Neural progenitor cell (in vitro differentiated cells): ENCODE measurements at places on chromosomes 5 and 9. TPM values are rescaled to one million over a fixed set of nuclear protein-coding genes. Genes with fewer than 3 reads are reported as not detected.
A peak's percentile ranks its signal among the peaks of the same experiment; 100 is the strongest.

DNA sequence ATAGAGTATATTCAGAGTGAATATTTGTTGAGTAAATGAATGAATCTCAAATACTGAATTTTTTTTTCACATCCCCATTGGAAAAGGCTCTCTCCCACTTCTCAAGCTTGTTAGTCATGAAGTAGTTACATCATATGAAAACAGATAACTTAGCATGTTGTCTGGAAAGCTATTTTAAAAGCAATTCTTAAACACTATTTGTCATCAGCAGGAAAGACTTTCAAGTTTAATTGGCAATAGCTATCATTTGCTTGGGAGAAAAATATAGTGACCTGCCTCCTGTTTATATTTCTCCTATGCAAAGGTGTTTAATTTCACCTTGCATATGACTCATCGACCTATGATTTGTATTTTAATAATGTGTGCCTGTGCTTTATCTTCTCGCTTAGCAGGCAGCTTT, 499.8 kb upstream of the GRIA1 start:
- H3K4me1 ChIP-seq: peaks cover 8% of the 10 kb centered on the region
- H3K36me3 ChIP-seq: no peaks in the 10 kb centered on the region
- no peak for DNase-seq

DNA sequence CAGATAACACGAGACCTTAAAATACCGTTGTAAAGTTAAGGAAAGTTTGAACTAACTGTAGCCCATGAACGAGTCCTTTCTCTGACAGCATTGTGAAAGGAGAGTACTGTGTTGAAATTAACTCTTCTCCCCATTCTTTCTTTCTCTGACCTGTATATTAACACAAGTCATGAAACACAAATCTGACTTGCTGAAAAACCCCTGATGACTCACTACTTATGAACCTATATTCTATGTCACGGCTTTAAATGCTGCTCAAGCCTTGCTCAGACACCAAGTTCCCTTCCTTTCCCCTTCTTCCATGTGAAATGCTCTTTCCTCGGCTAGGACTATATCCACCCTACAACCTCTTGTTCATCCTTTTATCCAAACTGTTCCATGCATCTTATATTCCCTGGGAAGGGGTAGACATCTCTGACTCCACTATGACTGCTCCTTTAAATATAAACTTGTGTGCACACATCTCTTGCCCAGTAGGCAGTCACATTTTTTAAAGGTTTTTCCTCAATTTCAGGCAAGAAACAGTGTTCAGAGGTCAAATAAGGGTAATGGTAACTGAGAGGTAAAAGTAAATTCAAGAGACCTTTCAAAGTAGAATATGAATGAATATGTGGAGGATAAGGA, 142.9 kb downstream of the NFIB start:
- no peak for DNase-seq
- no peak overlapping the region for H3K4me3 ChIP-seq
- no peaks in the 10 kb centered on the region for H3K27me3 ChIP-seq

- H3K4me3 ChIP-seq: peak overlapping the region; percentile 93
- peak; percentile 70 for DNase-seq
- peaks cover 24% of the 10 kb centered on the region for H3K4me1 ChIP-seq
- no peaks in the 10 kb centered on the region for H3K36me3 ChIP-seq
Observed at GRCh38 chr5:6714226-6715041, 1.2 kb downstream of the TENT4A start.

- DNase-seq: peak; percentile 79
- H3K4me3 ChIP-seq: peak within 1 kb of the TSS; percentile 85
- no peak within 1 kb of the TSS for H3K27ac ChIP-seq
- H3K27me3 ChIP-seq: peaks cover 30% of the 10 kb centered on the region
Observed at GRCh38 chr9:132878695-132879456, at the start of gene SPACA9. TSS of gene SPACA9 (plus strand) at chr9:132878898. CDS start at chr9:132883948, 5,050 bp downstream.

DNA sequence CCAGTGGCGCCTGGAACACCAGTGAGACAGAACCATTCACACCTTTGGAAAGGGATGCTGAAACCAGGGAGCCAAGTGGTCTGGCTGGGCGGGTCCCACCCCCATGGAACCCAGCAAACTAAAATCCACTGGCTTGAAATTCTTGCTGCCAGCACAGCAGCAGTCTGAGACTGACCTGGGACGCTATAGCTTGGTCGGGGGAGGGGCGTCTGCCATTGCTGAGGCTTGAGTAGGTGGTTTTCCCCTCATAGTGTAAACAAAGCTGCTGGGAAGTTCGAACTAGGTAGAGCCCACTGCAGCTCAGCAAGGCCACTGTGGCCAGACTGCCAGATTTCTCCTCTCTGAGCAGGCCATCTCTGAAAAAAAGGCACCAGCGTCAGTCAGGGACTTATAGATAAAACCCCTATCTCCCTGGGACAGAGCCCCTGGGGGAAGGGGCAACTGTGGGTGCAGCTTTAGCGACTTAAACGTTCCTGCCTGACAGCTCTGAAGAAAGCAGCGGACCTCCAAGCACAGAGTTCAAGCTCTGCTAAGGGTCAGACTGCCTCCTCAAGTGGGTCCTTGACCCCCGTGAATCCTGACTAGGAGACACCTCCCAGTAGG, 42.0 kb upstream of the FKTN start:
- no peaks in the 10 kb centered on the region for H3K27me3 ChIP-seq
- peaks cover 23% of the 10 kb centered on the region for H3K36me3 ChIP-seq
- no peak overlapping the region for H3K4me3 ChIP-seq
- DNase-seq: no peak

DNA sequence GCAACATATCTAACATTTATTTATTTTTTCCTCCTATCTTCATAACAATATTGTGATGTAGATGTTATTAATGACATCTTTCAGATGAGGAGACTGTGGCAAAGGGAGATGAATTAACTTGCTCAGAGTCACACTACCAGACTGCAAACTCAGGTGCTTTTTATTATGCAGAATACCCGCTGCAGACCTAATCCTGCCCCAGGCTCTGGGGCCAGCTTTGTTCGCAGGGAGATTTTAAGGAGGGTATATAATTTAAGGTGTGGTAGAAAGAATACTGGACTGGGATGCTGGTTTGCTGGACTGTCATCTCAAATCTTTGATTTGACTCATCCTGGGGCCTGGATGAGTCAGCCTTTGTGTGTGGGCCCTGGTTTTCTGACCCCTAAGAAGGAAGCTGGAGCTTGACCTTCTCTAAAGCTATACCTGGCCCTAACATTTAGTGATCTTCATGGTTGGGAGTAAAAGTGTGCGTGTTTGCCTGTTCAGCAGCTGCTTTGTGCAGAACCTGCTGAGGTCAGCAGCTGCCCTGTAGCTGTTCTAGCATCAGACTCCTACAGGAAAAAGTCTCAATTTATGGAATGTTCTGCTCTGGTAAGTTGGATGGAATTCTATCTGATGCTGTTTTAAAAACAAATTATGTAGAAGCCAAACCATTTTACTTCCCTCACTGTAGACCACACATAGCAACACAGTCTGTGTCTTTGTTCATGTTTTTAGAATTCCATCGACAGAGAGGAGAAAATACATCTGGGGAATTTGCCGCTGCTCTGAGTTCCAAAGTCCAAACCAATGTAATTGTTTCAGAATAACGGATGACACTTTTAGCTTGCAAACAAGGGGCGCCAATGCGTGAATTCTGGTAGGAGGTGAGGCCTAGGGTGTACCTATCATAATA, 4.5 kb downstream of the SLC36A1 start:
- H3K27ac ChIP-seq: no peak overlapping the region
- H3K27me3 ChIP-seq: no peaks in the 10 kb centered on the region
- peaks cover 9% of the 10 kb centered on the region for H3K4me1 ChIP-seq
- no peaks in the 10 kb centered on the region for H3K36me3 ChIP-seq

DNA sequence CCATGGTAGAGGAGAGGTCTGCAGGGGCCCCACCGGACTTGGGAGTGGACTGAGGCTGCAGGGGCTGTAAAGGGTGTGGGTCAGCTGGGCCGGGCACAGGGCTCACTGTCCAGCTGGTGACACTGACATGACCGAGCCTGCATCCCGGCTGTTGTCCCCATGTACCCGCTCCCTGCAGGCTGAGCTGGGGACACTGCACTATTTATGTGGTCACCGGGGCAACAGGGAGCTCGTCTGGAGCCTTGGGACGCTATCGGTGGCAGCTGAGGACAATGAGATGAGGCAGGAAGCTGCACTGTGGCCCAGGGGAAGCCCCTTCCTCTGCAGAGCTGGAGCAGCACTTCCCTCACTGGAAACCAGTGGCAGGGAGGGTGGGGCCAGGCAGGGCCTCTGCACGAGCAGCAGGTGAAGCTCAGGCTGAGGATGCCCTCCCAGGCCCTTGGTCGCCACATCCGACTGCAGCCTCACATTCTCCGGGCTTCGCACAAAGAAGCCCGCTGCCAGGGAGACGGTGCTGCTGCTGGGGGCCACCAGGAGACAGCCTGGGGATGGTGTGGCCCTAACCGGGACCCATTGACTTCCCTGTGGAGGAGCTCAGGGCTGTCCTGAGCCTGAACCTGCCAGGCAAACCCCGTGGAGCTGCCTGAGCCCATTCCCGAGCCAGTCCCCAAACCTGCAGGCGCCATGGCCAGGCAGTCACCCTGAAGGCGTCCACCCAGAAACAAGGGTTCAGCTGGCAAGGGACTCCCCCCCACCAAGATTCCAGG, 26.4 kb downstream of the ZDHHC11B start:
- H3K36me3 ChIP-seq: no peaks in the 10 kb centered on the region
- no peak overlapping the region for H3K4me3 ChIP-seq
- no peaks in the 10 kb centered on the region for H3K27me3 ChIP-seq
- no peak overlapping the region for H3K27ac ChIP-seq

GRCh38 chr9:126171641-126172040, 155.0 kb upstream of the MVB12B start:
- H3K27ac ChIP-seq: no peak overlapping the region
- H3K27me3 ChIP-seq: no peaks in the 10 kb centered on the region
- H3K4me3 ChIP-seq: no peak overlapping the region

GRCh38 chr9:80797101-80797829, 892.1 kb downstream of the TLE1 start:
- peak; percentile 60 for DNase-seq
- H3K36me3 ChIP-seq: no peaks in the 10 kb centered on the region
- peak overlapping the region; percentile 49 for H3K27ac ChIP-seq
- no peaks in the 10 kb centered on the region for H3K27me3 ChIP-seq
- peaks cover 29% of the 10 kb centered on the region for H3K4me1 ChIP-seq

DNA sequence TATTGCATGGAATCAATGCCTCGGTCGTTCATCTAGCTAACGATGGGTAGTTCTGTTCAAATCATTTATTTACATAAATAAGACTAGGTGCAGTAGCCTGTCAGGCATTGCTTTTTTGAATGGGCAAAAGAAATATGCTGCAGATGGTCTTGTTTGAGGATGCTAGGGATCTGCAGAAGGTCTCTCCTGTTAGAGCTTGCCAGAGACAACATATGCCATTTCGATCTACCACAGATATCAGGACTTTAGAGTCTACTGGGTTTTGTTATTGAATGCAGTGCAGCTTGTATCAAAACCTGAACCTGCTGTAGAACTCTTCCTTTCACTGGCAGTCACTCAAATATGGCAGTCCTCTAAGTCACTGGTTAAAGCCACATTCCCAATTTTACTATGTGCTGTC, 381.1 kb upstream of the CDH10 start:
- no peak for DNase-seq
- H3K27ac ChIP-seq: no peak overlapping the region
- no peaks in the 10 kb centered on the region for H3K27me3 ChIP-seq
- H3K36me3 ChIP-seq: no peaks in the 10 kb centered on the region
- H3K4me3 ChIP-seq: no peak overlapping the region

DNA sequence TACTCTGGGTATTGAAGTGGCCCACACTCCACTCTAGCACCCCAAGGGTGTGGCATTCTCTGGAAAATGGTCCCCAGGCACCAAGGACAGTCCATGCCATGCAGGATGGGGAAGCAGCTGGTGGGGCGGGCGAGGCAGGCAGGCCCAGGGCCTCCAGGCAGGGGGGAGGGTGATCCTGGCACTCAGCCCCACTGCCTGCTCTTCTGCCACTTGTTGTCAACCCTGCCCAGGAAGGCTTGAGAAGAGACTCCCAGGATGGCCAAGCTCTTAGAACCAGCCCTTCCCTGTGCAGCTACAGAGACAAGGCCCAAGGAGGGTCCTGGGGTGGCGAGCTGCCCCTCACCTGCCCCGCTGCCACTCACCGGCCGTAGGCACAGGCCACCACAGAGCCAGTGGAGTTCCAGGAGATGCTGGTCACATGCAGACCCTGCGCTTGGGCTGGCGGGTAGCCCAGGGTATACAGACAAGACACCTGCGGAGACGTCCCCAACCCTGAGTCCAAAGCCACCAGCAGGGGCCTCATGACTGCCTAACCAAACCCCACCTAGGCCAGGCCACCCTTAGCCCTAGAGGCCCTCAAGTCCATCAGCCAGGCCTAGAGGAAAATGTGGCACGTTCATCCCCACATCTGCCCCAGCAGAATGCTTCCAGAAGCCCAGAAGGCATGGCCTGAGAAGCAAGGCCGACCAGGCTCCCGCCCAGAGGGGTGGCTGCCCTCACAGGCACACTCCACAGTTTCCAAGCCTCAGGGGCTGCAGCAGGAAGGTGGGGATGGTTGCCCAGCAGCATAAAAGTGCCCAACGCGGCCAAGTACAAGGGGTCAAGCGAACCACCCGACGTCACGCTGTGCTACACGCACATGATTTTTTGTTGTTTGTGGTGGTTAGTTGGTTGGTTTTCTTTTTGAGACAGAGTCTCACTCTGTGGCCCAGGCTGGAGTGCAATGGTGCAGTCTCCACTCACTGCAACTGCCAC, 19.8 kb downstream of the DYNC2I2 start:
- DNase-seq: no peak
- H3K4me1 ChIP-seq: no peaks in the 10 kb centered on the region
- no peak overlapping the region for H3K27ac ChIP-seq
- H3K4me3 ChIP-seq: no peak overlapping the region

The DMRTA1 gene
- total RNA-seq: 14.0 and 21.3 TPM in 2 replicates

The CATSPER3 gene
- 0.19 TPM in 1 of 2 replicates, not detected in the other for total RNA-seq

The ADAMTS13 gene
- total RNA-seq: 2.4 and 6.1 TPM in 2 replicates

The FAM200C gene
- 15.8 and 25.3 TPM in 2 replicates for total RNA-seq

The SAPCD2 gene
- total RNA-seq: 5.7 and 27.7 TPM in 2 replicates

The SIGMAR1 gene
- 37.8 and 108 TPM in 2 replicates for total RNA-seq

The CDC26 gene
- 45.6 and 94.4 TPM in 2 replicates for total RNA-seq

The LCN2 gene
- not detected in 2 replicates for total RNA-seq

The CDC14B gene
- 24.7 and 38.1 TPM in 2 replicates for total RNA-seq

The PHYHD1 gene
- total RNA-seq: 15.2 and 19.0 TPM in 2 replicates

The C9orf153 gene
- total RNA-seq: 0.25 TPM in 1 of 2 replicates, not detected in the other

The PCDHA2 gene
- 3.7 and 5.9 TPM in 2 replicates for total RNA-seq
